ENCODE measurements at places on chromosomes 4 and X. TPM values are rescaled to one million over a fixed set of nuclear protein-coding genes. Genes with fewer than 3 reads are reported as not detected.

- no peaks in the 10 kb centered on the region for H3K27me3 ChIP-seq
- DNase-seq, result no peak
- no peaks in the 10 kb centered on the region for H3K4me1 ChIP-seq
- peaks cover 7% of the 10 kb centered on the region for H3K36me3 ChIP-seq
- H3K27ac ChIP-seq, result no peak overlapping the region
Observed at GRCh38 chrX:42686296-42686695, 91.7 kb downstream of the PPP1R2C start.

DNA sequence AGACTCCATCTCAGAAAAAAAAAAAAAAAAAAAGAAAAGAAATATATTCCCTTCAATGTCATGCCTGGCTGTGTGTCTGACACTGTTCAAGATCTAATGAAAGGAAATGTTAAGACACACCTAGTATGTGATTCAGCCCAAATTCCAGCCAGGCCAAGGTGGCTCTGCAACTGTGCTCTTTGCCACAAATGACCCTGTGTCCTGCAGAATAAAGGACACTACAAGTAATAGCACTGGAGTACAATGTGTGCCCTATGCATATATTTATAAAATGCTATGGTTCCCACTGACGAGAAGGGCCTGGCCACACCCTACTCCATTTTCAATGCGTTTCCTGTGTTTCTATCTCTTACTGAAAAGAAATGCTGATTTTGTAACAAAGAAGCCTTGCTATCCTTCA lies 98.0 kb upstream of the SORBS2 start:
- no peak for DNase-seq
- H3K4me1 ChIP-seq, result no peaks in the 10 kb centered on the region
- H3K27ac ChIP-seq, result no peak overlapping the region
- H3K36me3 ChIP-seq, result no peaks in the 10 kb centered on the region

DNA sequence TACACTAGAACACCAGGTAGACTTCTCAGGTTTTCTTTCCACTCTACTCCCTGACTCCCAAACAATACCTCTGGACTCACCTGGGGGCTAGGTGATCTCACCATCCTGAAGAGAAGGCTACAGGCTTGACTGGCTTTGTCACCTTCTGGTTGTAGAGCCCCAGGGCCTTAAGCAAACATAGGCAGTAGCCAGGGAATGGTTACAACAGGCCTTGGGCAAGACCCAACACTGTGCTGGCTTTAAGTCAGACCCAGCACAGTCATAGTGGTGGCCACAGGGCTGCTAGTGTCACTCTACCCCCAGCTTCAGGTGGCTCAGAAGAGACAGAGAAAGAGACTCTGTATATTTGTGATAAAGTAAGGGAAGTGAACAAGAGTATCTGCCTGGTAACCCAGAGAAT lies 118.1 kb upstream of the EMCN start:
- DNase-seq, result no peak
- H3K4me1 ChIP-seq, result no peaks in the 10 kb centered on the region
- H3K27ac ChIP-seq, result no peak overlapping the region
- H3K4me3 ChIP-seq, result no peak overlapping the region
- no peaks in the 10 kb centered on the region for H3K36me3 ChIP-seq
- H3K27me3 ChIP-seq, result no peaks in the 10 kb centered on the region

- no peak for DNase-seq
- H3K27me3 ChIP-seq, result no peaks in the 10 kb centered on the region
- no peaks in the 10 kb centered on the region for H3K4me1 ChIP-seq
- no peak overlapping the region for H3K27ac ChIP-seq
Observed at GRCh38 chrX:68396953-68397352, 36.3 kb downstream of the OPHN1 start.

GRCh38 chrX:45619290-45619689 lies 418.6 kb upstream of the DIPK2B start:
- H3K36me3 ChIP-seq, result peaks cover 2% of the 10 kb centered on the region
- no peak overlapping the region for H3K27ac ChIP-seq
- no peaks in the 10 kb centered on the region for H3K27me3 ChIP-seq
- H3K4me1 ChIP-seq, result peaks cover 6% of the 10 kb centered on the region
- no peak for DNase-seq

DNA sequence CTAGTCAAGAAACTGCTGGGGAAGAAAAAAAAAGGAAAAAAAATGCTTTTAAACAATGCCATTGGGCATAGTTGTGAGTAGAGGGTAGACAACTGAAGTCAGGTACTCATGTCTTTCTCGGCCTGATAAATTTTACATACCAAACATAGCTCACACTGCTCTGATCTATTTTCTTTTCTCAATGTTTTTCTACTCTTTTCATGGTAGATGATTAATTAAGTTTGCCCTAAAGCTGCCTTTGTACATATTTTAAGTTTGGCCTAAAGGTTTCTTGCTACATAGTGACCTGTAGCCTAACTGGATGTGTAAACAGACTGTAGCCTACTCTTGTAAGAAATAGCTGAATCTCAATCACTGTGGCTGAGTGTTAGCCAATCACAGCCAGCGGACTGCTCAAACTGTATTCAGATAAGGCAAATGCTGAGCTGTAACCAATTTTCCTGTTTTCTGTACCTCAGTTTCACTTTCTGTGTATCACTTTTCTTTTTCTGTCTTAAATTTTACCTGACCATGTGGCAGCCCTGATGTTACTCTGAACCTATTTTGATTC lies 121.0 kb downstream of the PCDH10 start:
- no peak overlapping the region for H3K4me3 ChIP-seq
- H3K27ac ChIP-seq, result no peak overlapping the region
- H3K27me3 ChIP-seq, result no peaks in the 10 kb centered on the region
- H3K36me3 ChIP-seq, result no peaks in the 10 kb centered on the region

DNA sequence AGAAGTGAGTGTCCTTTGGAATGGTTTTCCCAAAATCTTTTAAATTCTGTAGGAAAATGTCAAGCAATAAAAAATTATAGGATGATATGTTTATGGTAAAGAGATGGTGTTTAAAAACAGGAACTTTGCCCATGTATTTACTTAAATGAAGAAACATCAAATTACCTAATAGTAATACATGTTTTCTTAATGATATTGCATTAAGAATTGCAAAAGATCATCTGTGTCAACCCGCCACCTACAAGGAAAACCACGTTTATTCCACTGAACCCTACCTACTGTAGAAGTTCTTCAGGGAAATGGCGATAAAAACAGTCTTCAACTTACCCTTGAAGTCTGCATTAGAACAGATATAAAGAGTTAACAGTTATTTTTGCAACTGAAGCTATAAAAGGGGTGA lies 67.2 kb upstream of the NDP start:
- no peaks in the 10 kb centered on the region for H3K4me1 ChIP-seq
- no peak overlapping the region for H3K4me3 ChIP-seq
- no peaks in the 10 kb centered on the region for H3K36me3 ChIP-seq
- H3K27ac ChIP-seq, result no peak overlapping the region
- no peaks in the 10 kb centered on the region for H3K27me3 ChIP-seq

GRCh38 chrX:11725631-11726442 lies 32.2 kb upstream of the MSL3 start:
- H3K36me3 ChIP-seq, result no peaks in the 10 kb centered on the region
- no peaks in the 10 kb centered on the region for H3K4me1 ChIP-seq
- DNase-seq, result no peak
- H3K27ac ChIP-seq, result no peak overlapping the region
- H3K27me3 ChIP-seq, result no peaks in the 10 kb centered on the region
- no peak overlapping the region for H3K4me3 ChIP-seq

GRCh38 chrX:136258951-136259350 lies 7.8 kb upstream of the MAP7D3 start:
- no peak overlapping the region for H3K27ac ChIP-seq
- no peak for DNase-seq
- no peaks in the 10 kb centered on the region for H3K27me3 ChIP-seq
- no peak overlapping the region for H3K4me3 ChIP-seq

- no peaks in the 10 kb centered on the region for H3K4me1 ChIP-seq
- no peak overlapping the region for H3K27ac ChIP-seq
- H3K4me3 ChIP-seq, result no peak overlapping the region
- H3K36me3 ChIP-seq, result no peaks in the 10 kb centered on the region
Observed at GRCh38 chrX:38008658-38009057, 2.3 kb downstream of the SYTL5 start.

GRCh38 chrX:146278381-146278780 lies 460.8 kb downstream of the SLITRK2 start:
- no peaks in the 10 kb centered on the region for H3K27me3 ChIP-seq
- DNase-seq, result peak; percentile 36
- no peaks in the 10 kb centered on the region for H3K4me1 ChIP-seq
- H3K27ac ChIP-seq, result no peak overlapping the region
- no peak overlapping the region for H3K4me3 ChIP-seq

- no peaks in the 10 kb centered on the region for H3K27me3 ChIP-seq
- no peaks in the 10 kb centered on the region for H3K4me1 ChIP-seq
- H3K27ac ChIP-seq, result no peak overlapping the region
- DNase-seq, result no peak
Observed at GRCh38 chr4:87092389-87093141, 127.9 kb downstream of the KLHL8 start.

- H3K27me3 ChIP-seq, result no peaks in the 10 kb centered on the region
- H3K36me3 ChIP-seq, result no peaks in the 10 kb centered on the region
- no peak overlapping the region for H3K4me3 ChIP-seq
- peak; percentile 52 for DNase-seq
- H3K27ac ChIP-seq, result no peak overlapping the region
Observed at GRCh38 chr4:121998024-121998423, 46.2 kb upstream of the TRPC3 start.

DNA sequence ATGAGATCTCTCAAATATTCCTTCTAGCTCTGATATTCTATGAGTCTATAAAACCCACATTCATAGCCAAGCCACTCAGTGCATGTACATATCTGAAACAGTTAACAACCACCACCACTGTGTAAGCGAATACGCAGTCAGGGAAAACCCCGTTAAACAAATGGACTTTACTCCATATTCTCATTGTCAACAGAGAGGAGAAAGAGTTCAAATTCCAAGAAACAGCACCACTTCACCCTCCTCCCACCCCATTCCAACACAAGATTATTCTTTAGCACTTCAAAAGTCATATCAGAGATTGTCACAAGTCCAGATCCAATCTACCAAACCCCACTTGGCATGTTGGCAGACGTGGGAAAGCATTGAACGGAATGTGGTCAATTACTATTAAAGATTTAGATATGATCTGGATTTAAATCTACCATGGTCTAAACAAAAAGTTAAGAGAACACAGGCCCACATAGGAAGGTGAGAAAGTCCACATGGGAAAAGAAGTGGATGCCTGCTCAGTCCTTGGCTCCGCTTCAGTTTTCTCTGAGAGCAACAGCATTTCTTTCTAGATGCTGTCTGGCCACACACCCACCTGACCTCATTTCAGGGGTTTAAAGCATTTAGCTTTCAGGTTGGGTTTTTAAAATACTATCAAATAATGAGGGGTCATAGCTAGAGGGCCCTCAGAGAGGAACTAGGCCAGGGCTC lies 39.8 kb upstream of the KLHL13 start:
- no peaks in the 10 kb centered on the region for H3K27me3 ChIP-seq
- no peak overlapping the region for H3K4me3 ChIP-seq
- no peaks in the 10 kb centered on the region for H3K36me3 ChIP-seq
- no peak for DNase-seq
- no peaks in the 10 kb centered on the region for H3K4me1 ChIP-seq

GRCh38 chr4:41268721-41269517 lies 12.2 kb downstream of the UCHL1 start:
- no peaks in the 10 kb centered on the region for H3K4me1 ChIP-seq
- H3K36me3 ChIP-seq, result peaks cover 56% of the 10 kb centered on the region
- no peak overlapping the region for H3K4me3 ChIP-seq

GRCh38 chr4:158775091-158775651 lies 6.3 kb downstream of the FNIP2 start:
- no peak for DNase-seq
- H3K4me1 ChIP-seq, result no peaks in the 10 kb centered on the region
- no peak overlapping the region for H3K27ac ChIP-seq
- H3K36me3 ChIP-seq, result no peaks in the 10 kb centered on the region

DNA sequence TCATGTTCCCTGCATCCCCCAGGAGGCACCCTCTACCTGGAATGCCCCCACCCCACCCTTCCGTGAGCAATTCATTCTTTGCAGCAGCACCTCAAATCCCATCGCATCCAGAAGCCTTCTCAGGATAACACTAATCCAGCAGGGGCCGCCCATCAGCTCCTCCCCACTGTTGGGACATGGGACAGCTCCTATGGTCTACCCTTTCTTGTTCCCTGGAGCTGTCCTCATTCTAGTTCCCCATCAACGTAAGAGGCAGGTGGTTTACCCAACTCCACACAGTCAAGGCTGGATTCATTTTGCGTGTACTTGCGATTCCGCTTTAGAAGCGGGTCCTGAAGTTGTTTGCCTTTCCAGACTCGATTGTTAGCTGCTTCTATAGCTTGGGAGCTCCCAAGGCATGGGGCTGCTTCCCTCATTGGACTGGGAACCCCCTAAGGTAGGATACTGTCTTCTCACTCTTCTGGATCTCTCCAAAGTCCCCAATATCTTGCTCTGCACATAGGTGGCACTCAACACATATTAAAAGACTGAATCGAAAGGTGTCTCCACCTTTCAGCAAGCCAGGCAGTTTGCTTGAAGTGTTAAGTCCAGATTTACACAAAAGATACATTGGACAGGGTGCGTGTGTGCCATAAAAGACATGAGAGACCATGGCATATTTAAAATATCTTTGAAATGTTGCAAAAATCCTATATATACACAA lies 942 bp upstream of the APLN start:
- peaks cover 31% of the 10 kb centered on the region for H3K27me3 ChIP-seq
- 0 out of 2 replicates have a peak, but pooled peaks cover 3% of the 10 kb centered on the region for H3K4me1 ChIP-seq
- DNase-seq, result peak; percentile 59
- H3K27ac ChIP-seq, result no peak overlapping the region

DNA sequence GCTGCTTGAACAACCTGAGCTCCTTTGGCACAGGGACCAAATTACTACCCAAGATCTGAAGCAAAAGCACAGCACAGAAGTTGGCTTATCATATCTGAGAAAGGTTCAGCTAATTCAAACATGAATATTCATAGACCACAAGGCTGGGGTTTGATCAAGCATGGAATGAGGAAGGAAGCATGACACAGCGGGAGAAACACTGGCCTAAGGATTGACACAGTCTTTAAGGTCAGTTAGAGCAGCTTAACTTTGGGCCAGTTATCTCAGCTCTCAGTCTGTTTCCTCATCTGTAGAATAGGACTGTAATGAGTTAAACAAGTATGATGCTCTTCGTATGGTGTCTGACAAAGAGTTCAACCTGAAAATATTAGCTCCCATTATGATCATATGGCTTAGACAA lies 88.5 kb upstream of the CBR4 start:
- H3K4me3 ChIP-seq, result no peak overlapping the region
- no peak overlapping the region for H3K27ac ChIP-seq
- no peaks in the 10 kb centered on the region for H3K27me3 ChIP-seq
- no peak for DNase-seq
- no peaks in the 10 kb centered on the region for H3K4me1 ChIP-seq
- H3K36me3 ChIP-seq, result peaks cover 30% of the 10 kb centered on the region

- peaks cover 18% of the 10 kb centered on the region for H3K27me3 ChIP-seq
- peaks cover 2% of the 10 kb centered on the region for H3K4me1 ChIP-seq
- H3K4me3 ChIP-seq, result peak overlapping the region; percentile 69
- no peak for DNase-seq
Observed at GRCh38 chr4:5893591-5893990, 705 bp upstream of the CRMP1 start.

GRCh38 chr4:40601641-40602040 lies 28.0 kb downstream of the RBM47 start:
- no peak overlapping the region for H3K4me3 ChIP-seq
- H3K36me3 ChIP-seq, result peaks cover 6% of the 10 kb centered on the region
- H3K27ac ChIP-seq, result no peak overlapping the region
- no peaks in the 10 kb centered on the region for H3K27me3 ChIP-seq
- no peaks in the 10 kb centered on the region for H3K4me1 ChIP-seq

SPANXC gene
- not detected for total RNA-seq

RIPPLY1 gene
- not detected for total RNA-seq

PABPC4L gene
- 2.2 TPM for total RNA-seq

OSTC gene
- 134 TPM for total RNA-seq

SPARCL1 gene
- 0.17 TPM for total RNA-seq

STK32B gene
- 1.0 TPM for total RNA-seq

SYNPO2 gene
- total RNA-seq, result 1.1 TPM

ADH4 gene
- total RNA-seq, result not detected

CYSLTR1 gene
- not detected for total RNA-seq

HERC6 gene
- 8.2 TPM for total RNA-seq
